ENCODE measurements at places on chromosomes 3 and 15.

DNA sequence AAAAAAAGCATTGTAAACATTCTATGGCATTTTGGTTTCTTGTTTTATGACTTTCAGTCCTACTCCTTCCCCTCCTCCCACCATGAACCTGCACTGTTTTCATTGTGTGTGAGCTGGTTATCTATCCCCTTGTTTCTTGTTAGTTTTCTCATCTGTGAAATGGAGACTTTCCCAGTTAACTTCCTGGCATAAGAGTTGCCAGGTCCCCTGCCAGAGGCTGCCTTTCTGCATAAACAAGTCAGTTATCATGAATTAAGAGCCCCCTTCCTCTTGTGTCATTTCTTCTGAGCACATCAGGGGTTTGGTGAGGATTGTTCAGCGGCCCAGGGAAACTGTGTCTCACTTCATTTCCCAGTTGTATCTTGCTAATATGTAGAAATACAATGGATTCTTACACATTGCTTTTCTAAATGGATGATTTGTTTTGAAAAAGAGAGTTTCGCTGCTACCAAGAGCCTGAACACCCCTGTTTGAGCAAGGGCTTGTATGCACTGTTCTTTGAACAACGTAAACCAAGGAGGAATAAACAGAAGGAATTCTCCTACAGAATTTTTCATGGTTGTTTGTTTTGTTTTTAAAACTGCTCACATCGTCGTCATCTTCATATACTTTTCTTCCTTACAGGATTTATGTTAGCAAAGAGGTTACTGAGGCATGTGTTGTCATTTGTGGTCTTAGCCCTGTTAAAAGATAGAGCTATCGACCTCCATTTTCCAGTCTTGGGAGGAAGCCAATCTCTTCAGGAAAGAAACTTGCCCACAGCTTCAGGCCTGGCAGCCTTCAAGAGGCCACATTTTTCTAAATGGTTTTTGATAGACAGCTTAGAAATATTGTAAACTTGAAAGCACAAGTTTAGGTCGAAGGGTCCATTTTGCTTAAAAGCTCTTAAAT, 144.6 kb upstream of the IL12A start:
- no peak for DNase-seq

DNA sequence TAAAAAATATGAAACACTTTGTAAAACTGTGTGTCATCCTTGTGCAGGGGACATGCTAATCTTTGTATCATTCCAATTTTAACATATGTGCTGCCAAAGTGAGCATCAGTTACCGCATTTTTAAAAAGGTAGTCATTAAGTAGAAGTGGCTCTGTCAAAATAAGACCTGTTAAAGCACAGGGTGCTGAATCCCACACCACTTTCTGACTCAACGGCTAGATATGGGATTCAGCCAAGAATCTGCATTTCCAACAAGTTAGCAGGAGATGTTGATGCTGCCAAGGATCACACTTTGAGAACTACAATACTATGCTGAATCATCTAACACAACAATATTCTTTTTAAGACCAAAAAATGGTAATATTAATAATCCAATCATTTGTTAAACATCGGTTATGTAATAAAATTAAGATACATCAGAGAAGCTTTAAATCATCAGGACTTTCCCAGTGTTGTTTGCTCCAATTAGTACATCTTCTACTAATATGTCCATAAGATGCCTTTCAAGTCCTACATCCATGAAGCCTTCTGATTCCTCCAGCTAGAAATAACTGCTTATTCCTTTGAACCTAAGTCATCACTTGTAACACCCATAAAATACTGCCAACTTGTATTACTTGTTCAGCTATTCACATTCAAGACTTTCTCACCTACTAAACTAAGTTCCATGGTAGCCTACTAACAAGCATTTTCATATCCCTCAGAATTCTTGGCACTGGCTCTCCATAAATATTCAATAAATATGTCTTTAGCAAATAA, 71.1 kb downstream of the TBL1XR1 start:
- no peak for DNase-seq

DNA sequence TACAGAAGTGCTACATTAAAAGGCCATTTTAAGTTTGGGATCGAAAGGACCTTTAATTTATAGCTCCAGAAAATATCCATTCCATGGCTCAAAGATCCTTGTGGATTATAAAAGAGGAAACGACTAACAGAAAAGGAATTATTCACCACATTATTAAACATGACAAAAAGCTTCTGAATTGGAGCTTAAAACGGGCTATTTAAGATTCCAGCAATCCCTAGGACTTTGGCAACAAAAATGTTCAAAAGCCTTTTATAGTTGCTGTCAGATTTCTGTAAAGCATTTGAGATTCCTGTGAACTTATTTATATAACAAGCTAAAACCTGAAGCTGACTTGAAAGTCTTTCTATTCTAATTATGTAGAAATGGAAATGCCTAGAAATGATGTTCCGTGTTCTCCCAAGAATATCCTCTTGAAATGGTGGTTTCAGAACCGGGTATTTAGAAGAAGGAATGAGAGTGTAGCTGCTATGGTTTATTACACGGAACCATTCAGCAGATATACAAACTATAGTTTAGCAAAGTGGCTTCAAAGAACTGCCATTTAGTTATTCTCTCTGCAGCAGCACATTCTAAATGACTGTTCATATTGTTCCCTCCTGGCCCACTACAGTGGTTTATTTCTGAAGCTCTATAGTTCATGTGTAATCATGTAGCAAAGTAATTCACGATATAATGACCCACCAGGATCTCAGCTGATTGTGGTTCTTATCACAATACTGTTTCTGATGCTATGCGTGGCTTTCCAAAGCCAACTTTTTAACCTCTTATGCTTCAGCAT, 961.7 kb downstream of the FHIT start:
- DNase-seq, result peak; percentile 35

DNA sequence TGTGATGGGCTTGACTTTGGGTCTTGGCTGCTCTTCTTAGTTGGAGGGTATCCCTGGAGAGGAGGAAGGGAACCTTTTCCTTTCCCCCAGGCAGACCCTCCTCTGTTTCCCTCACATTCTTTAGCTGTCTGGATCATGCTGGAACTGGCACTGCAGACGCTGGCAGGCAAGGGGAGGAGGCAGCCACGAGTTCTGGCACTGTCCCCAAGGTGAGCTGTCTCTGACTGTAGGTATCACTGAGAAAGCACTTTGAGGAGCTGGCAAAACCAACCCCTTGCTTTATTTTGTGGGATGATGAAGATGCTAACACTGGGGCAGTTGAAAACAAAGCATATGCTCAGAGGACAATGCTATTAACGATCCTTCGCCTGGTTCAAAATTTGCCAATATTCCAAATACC, 175.0 kb downstream of the SOX2 start:
- no peak for DNase-seq

DNA sequence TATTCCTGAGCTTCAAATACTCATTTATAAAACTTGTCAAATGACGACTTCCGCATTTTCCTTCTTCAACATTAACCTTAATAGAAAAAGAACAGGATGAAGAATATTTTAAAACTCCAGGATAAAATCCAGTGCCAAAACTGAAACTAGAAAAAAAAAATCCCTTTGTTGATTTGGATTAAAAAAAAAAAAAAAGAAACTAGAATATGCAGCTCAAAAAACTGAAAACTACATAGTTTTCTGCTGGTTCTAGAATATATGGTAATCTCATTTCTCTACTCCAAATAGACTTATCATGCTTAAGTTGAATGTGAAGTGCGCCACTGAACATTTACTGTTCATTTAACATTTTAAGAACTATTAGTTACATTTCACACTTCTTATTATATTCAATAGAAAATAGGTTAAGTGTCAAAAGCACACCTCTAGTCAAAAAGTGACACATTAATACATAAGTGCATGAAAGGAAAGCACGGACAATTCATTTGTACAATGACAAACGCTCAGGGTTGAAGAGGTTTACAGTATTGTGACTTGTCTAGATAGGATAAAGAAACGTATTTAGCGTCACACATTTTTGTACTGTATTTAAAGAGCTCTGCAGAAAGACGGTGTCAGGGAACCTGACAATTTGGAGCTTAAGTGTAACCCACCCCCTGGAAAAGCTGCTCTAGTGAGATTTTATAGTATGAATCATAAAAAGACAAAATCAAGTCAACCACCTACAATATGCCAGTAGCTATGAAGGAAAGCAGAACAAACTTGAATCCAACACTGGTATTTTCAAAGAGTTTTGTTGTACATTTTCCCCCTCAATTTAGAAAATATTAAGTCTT, 5.8 kb downstream of the TRA2B start:
- DNase-seq, result no peak

DNA sequence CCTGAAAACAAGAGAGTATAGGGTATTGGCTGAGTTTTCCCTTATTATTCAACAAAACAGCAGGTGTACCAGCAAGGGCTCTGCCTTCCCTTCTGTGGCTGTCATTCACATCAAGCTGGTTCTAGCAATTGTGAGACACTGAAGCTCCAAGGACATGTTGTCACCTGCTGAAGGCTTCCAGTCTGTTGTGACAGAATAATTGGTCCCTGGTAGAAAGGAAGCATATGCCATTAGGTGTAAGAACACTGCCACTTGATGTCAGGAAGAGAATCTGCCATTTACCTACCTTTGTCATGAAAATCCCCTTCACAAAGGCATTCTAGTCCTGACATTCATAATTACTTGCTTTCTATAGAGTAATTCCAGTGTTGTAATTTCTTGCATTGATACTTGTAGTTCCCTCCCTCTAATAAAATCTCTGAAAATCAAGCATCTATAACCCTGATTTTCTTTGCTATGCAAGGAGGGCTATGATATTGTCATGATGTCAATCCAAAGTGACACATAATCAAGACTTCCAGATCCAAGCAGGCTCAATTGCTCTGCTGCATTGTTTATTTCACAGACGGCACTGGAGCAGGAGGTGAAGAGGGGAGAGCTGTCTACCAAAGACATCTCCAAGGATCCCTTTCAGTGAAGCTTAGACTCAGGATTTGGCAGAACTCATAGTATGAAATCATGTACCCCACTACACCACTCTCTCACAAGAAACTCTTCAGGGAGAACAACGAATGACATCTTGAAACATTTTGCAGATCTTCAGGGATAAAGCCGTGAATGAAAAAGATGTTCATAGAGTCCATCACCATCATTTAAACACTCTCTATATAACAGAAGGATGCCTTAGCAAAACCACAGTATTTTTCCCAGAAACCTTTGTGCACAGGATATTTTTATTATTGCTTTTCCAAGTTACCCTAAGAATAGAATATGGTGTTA, 425.3 kb downstream of the RBMS3 start:
- DNase-seq, result peak; percentile 19

GRCh38 chr15:58524247-58524646, 92.5 kb downstream of the LIPC start:
- no peak for DNase-seq

GRCh38 chr15:99409097-99409473, 156.7 kb upstream of the MEF2A start:
- peak; percentile 31 for DNase-seq

GRCh38 chr3:25658836-25659235, 5.9 kb downstream of the TOP2B start:
- no peak for DNase-seq

GRCh38 chr3:117411971-117412370, 702.4 kb downstream of the TUSC7 start:
- DNase-seq, result no peak

- DNase-seq, result no peak
These were observed 26.2 kb upstream of the LARS2 start for GRCh38 chr3:45362161-45362560.

DNA sequence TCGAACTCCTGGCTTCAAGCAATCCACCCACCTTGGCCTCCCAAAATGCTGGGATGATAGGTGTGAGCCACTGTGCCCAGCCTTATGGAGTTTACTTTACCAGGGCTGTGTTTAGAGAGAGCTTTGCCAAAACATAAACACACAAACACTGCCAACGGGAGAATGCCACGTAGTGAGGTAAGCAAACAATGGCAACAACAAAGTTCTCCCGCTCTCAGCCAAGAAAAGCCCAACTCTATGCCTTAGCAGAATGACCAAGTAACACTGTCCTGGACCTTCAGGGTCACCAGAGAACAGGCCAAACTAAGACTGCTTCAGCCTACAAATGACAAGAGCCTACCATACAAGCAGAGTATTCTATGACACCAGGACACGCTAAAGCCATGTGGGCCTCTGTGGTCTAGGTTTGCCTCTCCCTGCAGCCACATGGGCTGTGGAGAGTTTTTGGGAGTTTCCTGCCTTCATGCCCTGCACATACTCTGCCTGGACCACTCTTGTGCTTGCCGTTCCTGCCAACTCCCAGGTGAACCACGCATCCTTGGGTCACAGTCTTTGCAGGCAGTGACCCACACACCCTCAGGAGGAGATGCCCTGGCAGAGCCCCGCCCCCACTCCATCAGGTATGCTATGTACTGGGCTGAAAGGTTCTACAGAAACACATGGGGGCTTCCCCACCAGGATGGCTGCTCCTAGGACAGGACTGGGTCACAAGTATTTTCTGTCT, 21.6 kb upstream of the CNBP start:
- DNase-seq, result no peak

GRCh38 chr3:121698476-121698875, 37.8 kb upstream of the HCLS1 start:
- DNase-seq, result no peak

DNA sequence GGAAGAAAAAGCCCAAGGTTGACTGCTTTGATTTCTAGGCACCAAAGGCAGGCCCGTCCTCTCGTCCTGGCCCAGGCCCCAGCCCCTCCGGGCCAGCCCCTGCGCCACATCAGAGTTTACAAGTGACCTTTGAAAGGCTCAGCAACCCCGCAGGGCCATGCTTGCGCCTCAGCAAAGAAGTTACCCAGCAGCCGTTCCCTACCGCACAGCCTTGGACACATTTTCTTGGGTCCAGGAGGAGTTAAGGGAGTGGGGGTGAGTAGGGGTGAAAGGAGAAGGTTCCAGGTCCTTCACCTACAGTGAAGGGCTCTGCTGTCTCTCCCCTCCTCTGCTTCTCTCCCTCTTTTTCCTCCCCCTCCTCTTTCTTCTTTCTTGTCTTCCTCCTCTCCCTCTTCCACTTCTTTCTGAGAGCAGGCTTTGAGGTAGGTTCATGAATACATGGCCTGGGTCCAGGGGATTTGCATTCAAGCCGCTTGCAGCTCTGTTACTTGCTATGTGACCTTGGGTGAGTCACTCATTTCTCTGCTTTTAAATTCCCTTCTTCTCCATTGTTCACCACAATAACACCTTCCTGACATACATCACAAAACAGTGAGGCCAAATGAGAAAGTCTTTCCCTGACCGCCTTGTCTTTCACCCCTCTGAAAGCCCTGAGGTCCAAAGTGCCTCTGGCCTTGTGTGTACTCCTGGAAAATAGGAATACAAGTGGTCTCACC, 223.3 kb upstream of the TPRG1 start:
- DNase-seq, result no peak

- no peak for DNase-seq
These were observed 27.7 kb upstream of the KBTBD12 start for GRCh38 chr3:127887321-127887720.

- DNase-seq, result no peak
These were observed 464.3 kb upstream of the GRM7 start for GRCh38 chr3:6396631-6397030.

- no peak for DNase-seq
These were observed 10.3 kb downstream of the NCBP2 start for GRCh38 chr3:196931828-196932587.

DNA sequence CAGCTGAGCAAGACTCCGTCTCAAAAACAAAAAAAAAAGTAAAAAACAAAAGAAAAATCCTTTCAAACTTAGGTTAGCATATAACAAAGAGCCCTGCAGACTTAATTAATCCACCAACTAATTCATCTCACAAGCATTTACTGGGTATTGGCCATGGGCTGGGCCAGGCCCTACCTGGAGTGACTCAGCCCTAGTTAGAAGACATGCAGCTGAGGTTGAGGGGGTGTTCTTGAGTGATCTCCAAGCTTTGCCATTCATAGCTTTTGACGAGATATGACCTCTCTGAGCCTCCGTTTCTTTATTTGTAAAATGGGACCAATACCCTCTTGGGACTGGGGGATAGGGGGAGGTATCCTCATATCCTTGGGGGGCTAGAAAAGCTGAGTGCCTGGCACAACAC, 7.8 kb downstream of the FBXL22 start:
- DNase-seq, result no peak
